ENCODE measurements at places on chromosomes 6 and 20. TPM values are rescaled to one million over a fixed set of nuclear protein-coding genes. Genes with fewer than 3 reads are reported as not detected.
A peak's percentile ranks its signal among the peaks of the same experiment; 100 is the strongest.

- peaks cover 10% of the 10 kb centered on the region for H3K36me3 ChIP-seq
- H3K4me3 ChIP-seq, result no peak overlapping the region
- no peak overlapping the region for H3K27ac ChIP-seq
- no peaks in the 10 kb centered on the region for H3K27me3 ChIP-seq
- no peak for DNase-seq
- no peaks in the 10 kb centered on the region for H3K4me1 ChIP-seq
These were observed 36.6 kb downstream of the ERGIC3 start for GRCh38 chr20:35578469-35578868.

The ADGB gene
- total RNA-seq, result not detected

DNA sequence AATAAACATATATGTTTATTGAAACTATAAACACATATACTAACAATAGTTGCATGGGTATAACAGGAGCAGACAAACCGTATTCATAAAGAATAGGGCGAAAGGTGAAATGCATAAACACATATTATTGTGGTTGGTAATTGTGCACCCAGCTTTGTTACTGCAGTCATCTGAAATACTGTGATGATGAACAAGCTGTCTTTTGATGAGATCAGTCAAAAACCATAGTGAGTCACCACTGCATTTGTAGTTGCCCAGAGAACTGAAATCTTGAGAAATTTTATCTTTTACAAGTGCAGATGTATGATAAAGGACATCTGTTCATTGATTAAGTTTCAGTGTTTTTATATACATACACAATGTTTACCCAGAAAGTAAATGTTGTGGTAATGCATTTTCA lies 133.7 kb downstream of the MYO6 start:
- no peaks in the 10 kb centered on the region for H3K27me3 ChIP-seq
- H3K27ac ChIP-seq, result no peak overlapping the region
- no peak for DNase-seq
- peaks cover 13% of the 10 kb centered on the region for H3K36me3 ChIP-seq
- no peak overlapping the region for H3K4me3 ChIP-seq

- peak overlapping the region; percentile 90 for H3K27ac ChIP-seq
- no peak overlapping the region for H3K4me3 ChIP-seq
- H3K27me3 ChIP-seq, result no peaks in the 10 kb centered on the region
- H3K36me3 ChIP-seq, result no peaks in the 10 kb centered on the region
- no peak for DNase-seq
These were observed 67.1 kb upstream of the KCNQ5 start for GRCh38 chr6:72554761-72555221.

DNA sequence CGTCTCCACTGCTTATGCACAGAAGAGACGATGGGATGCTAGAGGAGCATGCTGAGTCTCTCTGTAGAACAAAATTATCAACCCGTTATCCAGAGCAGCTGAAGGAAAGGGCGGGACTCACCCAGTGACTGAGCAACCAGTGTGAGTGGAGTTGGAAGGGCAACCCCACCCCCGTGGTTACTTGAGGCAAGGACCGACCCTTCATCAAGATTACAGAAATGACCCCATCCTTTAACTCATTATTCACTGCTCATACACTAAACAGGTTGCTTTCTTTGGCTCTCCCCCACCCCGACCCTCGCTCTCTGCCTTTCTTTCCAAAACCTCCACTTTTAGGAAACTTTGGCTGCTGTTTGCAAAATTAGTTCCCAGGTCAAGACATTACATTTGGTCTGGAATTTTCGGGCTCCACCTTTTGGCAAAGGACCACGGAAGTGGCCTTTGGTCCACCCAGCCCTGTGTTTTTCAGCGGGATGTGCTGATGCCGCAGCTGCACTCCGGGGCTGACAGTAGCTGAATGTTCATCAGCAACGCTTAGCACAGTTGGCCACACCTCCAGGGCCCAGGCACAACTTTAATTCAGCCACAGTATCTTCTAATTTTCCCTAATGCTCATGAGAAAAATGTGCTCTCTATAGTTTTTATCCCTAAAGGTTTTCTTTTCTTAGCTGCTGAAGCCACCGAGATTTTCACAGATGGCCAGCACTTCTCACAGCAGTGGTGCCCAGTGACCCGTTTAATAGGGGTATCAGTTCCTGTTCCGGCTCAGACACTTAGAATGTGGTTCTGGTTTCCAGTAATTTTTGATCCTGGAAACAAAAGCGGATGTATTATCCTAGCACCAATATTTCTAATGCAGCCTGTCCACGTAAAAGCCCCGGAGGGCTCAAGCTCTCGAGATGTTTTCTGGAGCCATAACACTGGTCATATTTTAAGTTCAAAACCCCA lies 103.6 kb upstream of the NXT1 start:
- DNase-seq, result no peak
- H3K27me3 ChIP-seq, result peaks cover under 1% of the 10 kb centered on the region
- peaks cover 11% of the 10 kb centered on the region for H3K4me1 ChIP-seq
- no peaks in the 10 kb centered on the region for H3K36me3 ChIP-seq
- H3K4me3 ChIP-seq, result no peak overlapping the region
- no peak overlapping the region for H3K27ac ChIP-seq

The MAS1 gene
- total RNA-seq, result not detected

- H3K4me1 ChIP-seq, result no peaks in the 10 kb centered on the region
- no peak overlapping the region for H3K27ac ChIP-seq
- no peaks in the 10 kb centered on the region for H3K27me3 ChIP-seq
- no peaks in the 10 kb centered on the region for H3K36me3 ChIP-seq
These were observed 77.5 kb upstream of the KCNK16 start for GRCh38 chr6:39400026-39400425.

All from chondrocyte (in vitro differentiated cells).